Fibroblast of upper back skin (primary cell): ENCODE measurements at places on chromosomes 4 and X.

DNA sequence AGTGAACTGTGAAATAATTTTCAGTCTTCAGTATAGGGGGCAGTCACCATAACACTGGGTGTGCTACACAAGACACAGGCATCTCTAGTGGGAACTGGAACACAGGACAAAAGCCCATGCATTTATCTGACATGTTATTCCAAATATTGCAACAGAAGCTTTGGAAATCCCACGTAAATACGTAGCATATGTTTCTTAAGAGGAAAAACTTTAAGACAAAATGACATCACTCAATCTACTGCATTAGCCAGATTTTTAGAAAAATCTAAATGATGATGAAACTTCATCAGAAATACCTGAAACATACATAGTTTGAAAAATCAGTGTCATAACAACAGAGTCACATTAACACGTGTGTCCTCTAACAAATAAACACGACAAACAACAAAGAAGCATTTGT is 14.5 kb downstream of the SHISA3 start:
- peak; percentile 36 for DNase-seq

DNA sequence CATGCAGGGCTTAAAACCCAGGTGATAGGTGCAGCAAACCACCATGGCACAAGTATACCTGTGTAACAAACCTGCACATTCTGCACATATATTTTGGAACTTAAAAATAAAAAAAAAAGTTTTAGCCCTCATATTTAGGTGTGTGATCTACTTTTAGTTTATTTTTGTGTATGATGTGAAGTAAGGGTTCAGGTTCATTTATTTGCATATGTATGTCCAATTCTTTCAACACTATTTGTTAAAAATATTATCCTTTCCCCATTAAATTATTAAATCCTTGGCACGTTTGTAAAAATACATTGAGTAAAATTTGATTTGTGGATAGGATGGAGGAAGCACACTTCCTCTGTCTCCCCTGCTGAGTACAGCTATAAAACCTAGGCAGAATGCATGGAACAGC is 12.9 kb downstream of the RAB39B start:
- DNase-seq: no peak

GRCh38 chrX:149003863-149004660 is 501.0 kb downstream of the IDS start:
- peak; percentile 46 for DNase-seq

- DNase-seq: peak; percentile 19
These were observed 145.7 kb downstream of the RELL1 start for GRCh38 chr4:37540486-37540885.

- DNase-seq: no peak
These were observed 115.8 kb downstream of the THOC2 start for GRCh38 chrX:123617007-123617406.

DNA sequence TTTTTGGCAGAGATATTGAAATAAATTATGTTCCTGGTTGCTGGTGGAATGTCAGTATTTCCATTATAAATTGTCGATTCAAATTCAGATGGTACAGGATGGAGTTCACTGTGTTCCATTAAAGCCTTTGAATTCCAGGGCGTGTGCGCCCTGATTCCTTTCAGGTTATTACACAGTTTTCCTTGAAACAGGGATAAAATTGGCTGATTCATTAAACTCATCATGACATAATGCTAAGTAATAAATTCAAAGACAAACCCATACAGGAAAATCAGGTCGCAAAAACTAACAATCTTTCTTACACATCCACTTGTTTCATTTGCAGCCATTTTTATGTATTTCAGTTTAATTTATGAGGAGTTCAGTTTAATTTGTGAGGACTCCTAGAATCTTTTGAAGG is 51.1 kb downstream of the RWDD4 start:
- no peak for DNase-seq

GRCh38 chrX:38178396-38178795 is 42.3 kb downstream of the SRPX start:
- DNase-seq: no peak

DNA sequence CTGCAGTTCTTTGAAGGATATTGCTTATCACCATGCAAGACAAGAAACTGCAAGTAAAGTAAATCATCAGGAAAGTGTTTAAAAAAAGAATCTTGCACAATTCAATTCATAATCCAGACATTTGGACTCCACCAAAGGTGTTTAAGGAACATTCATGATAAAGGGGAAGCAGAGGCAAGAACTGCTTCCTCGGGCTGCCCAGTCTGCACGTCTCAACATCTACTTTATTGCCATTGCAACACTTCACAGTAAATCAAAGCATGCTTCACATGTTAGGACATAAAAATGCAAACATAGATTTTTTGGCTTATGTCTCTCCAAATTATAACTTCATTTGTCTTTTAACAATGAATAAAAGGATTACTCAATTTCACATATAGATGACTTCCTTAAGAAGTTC is 42.5 kb downstream of the MID1 start:
- peak; percentile 41 for DNase-seq

GRCh38 chr4:120921456-120922380 is 808 bp downstream of the PRDM5 start:
- peak; percentile 73 for DNase-seq

DNA sequence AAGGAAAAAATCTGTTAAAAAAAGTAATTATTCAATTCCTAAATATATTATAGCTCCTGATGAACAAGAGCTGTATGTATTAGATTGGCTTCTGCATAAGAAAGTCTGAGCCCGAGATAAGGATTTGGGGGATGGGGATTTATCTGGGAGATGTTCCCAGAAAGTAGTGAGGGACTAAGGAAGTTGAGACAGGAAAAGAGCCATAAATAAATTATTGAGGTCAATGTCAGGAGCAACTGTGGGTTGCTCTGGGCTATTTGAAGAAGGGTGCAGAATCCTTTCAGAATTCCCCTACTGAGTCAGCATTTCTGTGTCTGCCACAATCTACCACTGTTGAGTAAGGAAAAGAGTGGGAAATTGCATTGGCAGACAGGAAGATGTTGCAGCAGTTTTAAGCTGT is 3.1 kb upstream of the TDO2 start:
- DNase-seq: peak; percentile 89

DNA sequence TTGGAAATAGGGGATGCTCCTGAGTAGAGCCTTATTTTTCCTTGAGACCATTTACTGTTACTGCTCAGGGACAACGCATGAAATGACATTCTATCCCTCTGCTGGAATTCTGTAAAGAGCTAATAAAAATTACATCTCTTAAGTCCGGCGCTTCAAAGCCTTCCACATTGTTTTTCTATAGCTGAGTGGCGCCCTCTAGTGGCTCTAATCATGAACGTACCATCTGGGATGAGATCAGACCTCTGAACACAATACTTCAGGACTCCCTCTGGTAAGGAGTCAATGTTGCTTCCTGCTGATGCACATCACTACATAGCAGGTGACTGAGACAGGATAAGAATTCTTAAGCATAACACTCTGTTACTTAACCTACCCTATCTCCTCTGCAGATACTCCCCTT is 6.0 kb downstream of the HMGN5 start:
- peak; percentile 49 for DNase-seq

- DNase-seq: no peak
These were observed 139.1 kb upstream of the PAQR3 start for GRCh38 chr4:79078339-79078738.

DNA sequence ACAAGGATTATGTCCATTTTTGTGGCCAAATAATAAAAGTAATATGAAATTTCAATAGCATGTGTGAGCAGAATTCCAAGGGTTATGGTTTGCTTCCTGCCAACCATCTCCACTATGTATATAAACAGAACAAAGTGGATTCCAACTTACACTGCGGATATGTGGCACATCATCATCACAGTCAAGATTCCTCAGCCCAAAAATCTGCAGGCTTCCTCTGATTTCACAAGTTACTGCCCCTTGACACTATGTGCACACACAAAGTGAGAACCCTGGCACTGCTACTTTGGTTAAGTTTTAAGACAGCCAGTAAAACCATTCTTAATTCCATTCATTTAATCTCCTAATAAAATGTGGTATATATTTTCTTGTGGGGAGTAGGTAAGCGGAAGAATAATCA is 76.4 kb downstream of the LEF1 start:
- DNase-seq: no peak

DNA sequence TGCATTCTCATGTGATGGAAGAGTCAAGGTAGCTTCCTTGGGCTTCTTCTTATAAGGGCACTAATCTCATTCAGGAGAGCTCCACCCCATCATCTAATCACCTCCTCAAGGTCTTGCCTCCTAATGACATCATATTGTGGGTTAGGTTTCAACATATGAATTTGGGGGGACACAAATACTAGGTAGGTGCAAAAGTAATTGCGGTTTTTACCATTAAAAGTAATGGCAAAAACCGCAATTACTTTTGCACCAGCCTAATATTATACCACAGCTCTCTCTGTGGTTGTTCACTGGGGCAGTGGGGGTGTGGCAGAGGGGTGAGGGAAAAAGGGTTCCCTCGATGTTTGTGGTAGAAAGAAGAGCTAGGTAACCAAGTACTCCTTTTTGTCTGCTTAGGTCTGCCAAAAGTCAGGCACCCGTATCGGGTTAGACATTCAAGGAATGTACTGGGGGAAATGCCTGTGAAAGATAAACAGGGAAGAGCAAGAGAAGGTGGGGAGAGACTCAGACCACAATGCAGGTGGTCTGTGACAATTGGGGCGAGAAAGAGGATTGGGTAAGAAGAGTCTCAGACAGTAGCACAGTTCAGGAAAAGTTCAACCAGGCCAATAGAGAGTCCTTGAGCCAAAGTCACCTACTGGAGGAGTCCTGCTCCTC is 78.9 kb upstream of the MTM1 start:
- DNase-seq: no peak

DNA sequence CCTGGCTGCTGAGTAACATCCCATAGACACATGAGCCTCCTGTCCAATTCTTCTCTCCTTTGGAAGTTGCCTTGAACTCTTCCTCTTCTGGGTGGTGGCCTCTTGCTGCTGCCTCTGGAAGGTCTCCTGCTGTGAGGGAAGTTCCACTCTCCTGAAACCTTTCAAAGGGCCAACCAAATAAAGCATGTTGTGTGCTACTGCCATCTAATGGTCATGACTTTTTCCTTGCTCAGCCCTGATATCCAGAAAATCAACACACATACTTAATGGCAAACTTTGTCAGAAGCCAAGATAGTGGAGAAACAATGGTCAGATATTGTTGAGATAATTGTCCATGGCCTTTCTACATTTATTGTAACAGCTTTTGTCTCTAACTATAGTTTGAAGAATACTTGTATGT is 19.1 kb upstream of the ZXDA start:
- DNase-seq: peak; percentile 20

DNA sequence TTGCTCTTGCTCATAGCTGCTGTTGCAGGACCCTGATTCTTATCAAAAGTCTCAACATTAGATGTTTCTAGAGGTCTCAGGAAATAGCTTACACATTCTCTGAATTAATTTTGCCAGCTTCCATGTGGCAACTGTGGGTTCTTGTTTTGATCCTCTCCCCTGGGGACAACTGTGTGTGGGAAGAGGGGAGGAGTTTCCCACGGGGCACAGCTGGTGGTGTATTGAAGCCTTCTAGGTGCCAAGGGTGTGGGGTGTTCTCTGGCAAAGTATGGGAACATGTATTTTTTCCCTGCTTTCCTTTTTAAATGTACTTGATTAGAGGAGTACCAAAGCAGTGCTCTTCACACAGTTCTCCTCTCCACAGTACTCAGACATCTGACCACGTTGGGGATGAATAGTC is 212.7 kb downstream of the RPA4 start:
- no peak for DNase-seq

DNA sequence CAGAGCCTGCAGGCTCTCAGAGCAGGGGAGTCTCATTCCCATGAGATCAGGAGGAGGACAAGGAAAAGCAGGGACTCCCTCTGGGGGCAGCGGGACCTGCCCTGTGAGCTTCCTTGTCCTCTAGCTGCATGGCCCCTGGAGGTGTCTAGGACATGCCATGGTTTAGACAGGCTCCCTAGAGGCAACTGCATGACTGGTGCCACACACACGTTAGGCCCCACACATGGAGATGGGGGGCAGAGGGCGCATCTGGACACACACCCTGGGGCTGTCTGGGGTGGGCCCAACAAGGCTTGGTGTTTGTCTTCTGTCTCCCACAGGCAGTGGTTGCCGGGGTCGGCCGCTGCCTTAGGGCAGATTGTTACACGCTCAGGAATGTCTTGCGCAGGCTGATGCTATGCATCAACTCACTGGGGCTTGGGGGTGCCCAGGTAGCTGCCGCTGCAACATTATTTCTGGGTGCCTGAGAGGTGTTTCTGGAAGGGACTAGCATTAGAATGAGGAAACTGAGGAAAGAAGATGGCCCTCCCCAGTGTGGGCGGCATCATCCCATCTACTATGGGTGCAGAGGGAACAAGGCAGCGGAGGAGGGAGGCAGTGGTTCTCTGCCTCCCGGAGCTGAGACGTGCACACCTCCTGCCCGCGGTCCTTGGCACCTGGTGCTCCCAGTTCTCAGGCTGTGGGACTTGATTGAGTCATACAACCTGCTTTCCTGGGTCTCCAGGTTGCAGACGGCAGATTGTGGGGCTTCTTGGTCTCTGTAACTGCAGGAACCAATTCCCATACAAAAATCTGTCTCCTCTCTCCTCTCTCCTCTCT is 32.1 kb upstream of the GPR78 start:
- DNase-seq: no peak

- peak; percentile 3 for DNase-seq
These were observed 38.0 kb downstream of the MAGEE2 start for GRCh38 chrX:75746891-75747639.

GRCh38 chr4:2472187-2472586 is 3.3 kb downstream of the RNF4 start:
- peak; percentile 27 for DNase-seq

DNA sequence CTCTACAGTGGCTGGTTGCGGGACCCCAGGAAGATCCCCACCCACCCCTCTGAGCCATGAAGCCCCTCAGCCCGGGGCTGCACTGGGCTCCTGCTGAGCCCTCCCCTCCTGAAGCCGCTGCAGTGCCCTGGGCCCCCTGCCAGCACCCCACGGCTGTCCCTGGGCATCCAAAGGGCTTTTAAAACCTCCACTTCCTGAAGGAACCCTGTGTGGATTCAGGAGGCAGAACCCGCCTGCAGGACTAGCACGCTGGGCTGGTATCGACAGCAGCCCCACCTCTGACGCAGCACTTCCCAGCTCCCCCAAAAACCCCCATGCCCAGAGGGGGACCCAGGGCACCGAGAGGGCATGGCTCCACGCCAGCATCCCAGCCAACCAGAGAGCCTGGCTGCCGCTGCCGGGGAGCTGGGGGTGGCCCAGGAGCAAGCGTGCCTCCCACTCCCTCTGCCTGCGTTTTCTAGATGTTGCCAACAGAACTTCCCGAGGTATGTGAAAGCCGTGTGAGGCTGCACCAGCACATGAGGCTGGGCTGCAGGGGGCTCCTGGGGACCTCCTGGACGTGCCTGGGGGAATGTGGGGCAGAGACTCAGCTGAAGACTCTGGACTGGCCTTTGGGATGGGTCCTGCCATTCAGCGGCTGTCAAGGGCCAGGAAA is 6.3 kb downstream of the MXD4 start:
- no peak for DNase-seq

- no peak for DNase-seq
These were observed 503.5 kb downstream of the MID1IP1 start for GRCh38 chrX:39304746-39305145.

GRCh38 chr4:168164915-168165548 is 72.7 kb downstream of the ANXA10 start:
- DNase-seq: no peak

GRCh38 chr4:140065393-140065792 is 88.6 kb downstream of the MAML3 start:
- no peak for DNase-seq

- DNase-seq: no peak
These were observed 2.3 kb upstream of the NR3C2 start for GRCh38 chr4:148444296-148445070.

- no peak for DNase-seq
These were observed 57.2 kb downstream of the IRF2 start for GRCh38 chr4:184416913-184417734.
